ENCODE measurements at places on chromosomes 16 and 17.

DNA sequence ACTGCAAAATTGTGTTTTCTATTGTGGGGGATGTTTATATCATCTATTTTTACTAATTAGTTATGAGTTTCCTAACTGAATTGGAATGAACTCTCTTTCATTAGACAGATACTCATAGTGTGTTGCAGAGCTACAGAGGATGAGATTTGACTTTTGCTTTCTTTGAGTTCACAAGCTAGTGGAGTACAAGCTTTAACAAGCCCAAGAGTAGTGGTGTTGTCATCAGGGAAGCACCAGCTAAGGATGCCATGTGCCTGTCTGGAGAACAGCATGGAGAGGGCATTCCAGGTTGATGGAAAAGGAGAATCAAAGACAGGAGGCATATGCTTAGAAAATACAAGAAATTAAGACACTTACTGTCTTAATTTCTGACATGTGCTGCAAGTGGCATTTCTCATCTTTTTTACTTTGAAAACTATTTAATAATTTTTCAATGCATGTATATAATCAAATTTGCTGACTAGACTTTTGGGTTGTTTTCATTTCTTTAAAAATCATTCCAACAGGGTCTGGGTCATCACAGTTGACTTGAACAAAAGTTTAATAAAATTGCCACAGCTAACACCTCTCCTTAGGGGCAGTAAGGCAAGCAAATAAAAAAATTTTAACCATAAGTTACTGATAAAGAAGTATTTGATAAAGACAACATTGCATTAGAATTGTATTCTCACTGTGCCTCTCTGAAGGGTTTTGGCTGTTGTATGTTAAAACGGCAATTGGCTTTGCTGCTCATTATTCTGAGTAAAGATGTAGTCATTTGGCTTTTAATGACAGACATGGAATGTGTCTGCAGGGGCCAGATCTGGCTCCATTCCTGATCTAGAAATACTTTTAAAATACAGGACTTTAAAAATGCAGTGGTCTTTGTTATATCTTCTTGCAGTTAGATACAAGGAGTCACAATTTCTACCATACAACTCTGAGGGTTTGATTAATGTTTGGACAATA, 323.7 kb upstream of the CDH11 start:
- no peak for DNase-seq

- no peak for DNase-seq
These were observed 195.8 kb downstream of the KCNJ2 start for GRCh38 chr17:70365091-70365583.

DNA sequence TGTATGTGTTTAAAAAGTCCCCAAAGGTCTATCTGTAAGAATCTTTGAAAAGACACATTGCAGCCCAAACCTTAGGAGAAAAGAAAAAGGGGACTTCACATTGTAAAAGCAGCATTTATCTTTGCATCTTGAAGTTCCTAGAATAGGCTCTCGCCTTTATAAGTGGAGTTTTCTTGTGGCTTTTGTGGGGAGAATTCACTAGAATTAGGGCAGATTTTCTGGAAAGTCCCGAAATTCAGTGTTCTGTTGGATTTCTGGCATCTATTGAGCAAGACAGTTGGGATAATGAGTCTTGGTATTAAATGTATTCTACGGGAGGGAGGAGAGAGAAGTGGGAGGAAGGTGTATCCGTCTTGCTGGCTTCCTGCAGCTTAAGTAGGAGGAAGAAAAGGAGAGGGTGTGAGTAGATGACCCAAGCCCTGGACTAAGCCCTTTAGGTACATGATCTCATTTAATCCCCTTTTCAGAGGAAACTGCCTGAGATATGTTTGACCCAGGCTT, 62.6 kb downstream of the PRKCA start:
- DNase-seq = no peak

GRCh38 chr16:89473136-89473712, 17.1 kb downstream of the ANKRD11 start:
- no peak for DNase-seq

DNA sequence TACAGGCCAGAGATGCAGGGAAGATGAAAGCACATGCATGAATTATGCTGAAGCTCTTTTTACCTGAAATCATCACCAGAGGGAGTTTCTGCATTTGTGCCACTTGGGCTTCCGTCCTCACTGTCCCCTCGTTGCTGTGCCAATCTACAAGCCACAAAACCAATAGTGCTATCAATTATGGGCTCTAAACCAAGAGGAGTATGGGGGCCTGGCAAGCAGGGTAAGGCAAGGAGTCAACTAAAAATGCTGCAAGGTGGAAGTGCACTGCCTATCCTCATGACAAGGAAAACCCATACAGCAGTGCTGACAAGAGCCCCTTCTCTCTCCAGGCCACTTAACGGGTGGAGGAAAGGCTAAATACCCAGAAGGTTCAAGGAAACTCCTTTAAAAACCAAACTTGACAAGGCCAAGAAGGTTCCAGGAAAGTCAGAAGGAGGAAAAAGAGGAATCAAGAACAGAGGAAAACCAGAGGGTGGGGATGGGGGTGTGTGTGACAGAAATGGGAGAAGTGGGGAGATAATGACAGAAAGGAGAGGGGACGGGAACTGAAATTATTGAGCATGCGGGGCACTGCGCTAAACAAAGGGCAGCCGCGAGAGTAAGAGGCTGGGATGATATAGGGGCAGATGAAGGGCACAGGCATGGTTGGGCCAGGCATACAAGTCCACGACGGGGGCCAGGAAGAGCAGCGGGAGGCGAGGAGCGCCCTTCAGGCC, 674 bp downstream of the C17orf75 start:
- DNase-seq = peak; percentile 50

Data from activated T-cell treated with anti-CD3 and anti-CD28 coated beads, Interleukin-2, amount 50 U/mL, for 1 hour (primary cell).